ENCODE measurements at places on chromosomes 11 and 22. TPM values are rescaled to one million over a fixed set of nuclear protein-coding genes. Genes with fewer than 3 reads are reported as not detected.
A peak's percentile ranks its signal among the peaks of the same experiment; 100 is the strongest.

- DNase-seq: no peak
Measured at GRCh38 chr22:42808521-42808920, 48.6 kb downstream of the ARFGAP3 start.

Gene CLP1
- total RNA-seq: 19.2 TPM

DNA sequence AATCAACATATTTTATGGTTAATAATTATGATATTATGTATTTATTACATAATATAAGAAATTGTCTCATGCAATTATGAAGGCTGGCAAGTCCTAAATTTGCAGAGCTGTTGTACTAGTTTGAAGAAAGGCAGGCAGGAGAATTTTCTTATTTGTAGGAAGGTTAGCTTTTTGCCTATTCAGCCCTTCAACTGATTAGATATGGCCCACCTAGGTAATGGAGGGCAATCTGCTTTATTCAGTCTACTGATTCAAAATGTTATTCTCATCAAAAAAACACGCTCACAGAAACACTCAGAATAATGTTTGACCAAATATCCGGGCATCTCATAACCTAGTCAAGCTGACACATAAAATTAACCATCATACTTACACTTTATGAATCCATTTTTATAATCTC is 589.0 kb downstream of the NELL1 start:
- DNase-seq: no peak

- DNase-seq: peak; percentile 57
Measured at GRCh38 chr11:60924110-60924905, at the start of gene TMEM132A. TMEM132A (plus strand) TSS chr11:60924460; CDS start chr11:60924634, 174 bp downstream.

- peak; percentile 50 for DNase-seq
Measured at GRCh38 chr11:3177931-3178330, 12.8 kb upstream of the OSBPL5 start.

DNA sequence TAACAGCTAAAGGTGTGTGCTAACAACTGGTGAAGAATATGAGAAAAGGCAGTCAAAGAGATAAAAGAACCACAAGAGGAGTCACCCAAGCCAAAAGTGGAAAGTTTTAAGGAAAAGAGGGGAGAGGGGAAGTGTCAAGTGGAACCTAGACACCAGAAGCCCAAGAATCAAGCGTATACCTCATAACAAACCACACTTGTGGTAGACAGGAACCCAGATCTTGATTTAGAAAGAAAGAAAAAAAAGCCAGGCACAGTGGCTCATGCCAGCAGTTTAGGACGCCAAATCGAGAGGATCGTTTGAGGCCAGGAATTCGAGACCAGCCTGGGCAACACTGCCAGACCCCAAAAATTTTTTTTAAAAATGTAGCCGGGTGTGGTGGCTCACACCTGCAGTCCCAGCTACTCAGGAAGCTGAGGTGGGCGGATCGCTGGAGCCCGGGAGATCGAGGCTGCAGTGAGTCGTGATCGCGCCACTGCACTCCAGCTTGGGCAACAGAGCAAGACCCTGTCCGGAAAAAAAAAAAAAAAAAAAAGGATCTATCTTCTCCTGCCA is 877 bp downstream of the SLC25A17 start:
- no peak for DNase-seq

DNA sequence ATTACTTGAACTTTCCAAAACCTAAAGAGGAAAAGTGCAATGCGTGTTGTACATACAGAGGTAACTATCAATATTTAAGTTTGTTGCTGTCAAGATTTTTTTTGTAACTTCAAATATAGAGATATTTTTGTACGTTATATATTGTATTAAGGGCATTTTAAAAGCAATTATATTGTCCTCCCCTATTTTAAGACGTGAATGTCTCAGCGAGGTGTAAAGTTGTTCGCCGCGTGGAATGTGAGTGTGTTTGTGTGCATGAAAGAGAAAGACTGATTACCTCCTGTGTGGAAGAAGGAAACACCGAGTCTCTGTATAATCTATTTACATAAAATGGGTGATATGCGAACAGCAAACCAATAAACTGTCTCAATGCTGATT is 2.1 kb downstream of the ADM start:
- DNase-seq: no peak

DNA sequence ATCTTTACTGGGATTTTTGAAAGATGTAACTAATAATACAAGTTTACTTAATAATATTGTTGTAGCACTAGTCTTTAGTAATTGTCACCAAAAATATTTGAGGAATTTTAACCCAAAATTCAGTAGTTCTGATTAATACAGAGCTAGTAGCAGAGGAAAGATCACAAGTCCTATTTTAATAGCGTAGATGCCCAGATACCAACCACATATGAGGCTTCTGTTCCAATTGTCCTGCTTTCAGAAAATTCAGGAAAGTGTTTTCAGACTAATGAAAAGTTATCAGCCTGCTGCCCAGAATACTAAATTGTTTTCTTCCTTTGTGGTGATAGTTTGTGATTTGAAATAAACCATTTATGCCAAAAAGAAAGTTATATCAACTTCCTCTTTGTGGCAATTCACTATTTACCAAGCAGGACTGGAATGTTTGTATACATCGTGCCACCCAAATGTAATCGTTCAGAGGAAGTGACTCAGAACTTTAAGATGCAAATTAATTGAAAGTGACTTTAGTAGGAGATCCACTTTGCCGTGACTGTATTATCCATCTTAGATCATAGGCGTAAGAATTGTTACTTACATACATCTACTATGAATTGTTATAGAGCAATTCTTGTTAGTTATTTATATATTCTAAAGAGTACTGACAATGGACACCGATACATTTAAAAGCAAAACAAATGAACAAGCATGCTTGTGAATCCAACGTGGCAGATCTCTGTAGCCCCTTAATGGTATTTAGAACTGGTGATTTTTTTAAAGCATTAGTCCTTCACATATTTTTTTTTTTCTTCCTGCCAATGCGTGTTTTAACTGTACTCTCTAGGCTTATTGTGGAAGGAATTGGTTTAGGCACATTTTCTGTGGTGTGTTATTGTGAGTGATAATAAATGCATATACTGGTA is 231.0 kb downstream of the DDX10 start:
- peak; percentile 42 for DNase-seq

Gene HEPACAM
- not detected for total RNA-seq

GRCh38 chr11:10973416-10973815 is 115.6 kb upstream of the ZBED5 start:
- no peak for DNase-seq

- no peak for DNase-seq
Measured at GRCh38 chr11:108916935-108917334, 252.1 kb downstream of the DDX10 start.

Gene CDC42EP1
- total RNA-seq: 30.7 TPM

DNA sequence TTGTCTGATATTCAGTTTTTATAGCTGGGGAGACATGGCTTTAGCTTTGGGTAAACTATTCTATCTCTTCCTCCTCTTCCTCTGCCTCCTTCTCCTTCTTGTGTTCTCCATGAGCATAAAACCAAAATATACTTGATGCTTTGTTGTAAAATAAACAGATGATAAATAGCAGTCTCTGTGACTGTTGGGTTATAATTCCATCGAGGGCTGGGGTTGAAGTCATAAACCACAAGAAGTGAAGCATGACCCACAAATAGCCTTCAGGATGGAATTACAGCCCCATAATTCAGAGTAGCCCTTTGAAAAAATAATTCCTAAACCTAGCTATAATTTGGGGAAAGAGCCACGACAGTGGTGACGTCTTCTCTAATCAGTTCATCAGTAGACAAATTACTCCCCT is 177.7 kb downstream of the SNX19 start:
- DNase-seq: no peak

Gene TMPRSS13
- total RNA-seq: 1.1 TPM

DNA sequence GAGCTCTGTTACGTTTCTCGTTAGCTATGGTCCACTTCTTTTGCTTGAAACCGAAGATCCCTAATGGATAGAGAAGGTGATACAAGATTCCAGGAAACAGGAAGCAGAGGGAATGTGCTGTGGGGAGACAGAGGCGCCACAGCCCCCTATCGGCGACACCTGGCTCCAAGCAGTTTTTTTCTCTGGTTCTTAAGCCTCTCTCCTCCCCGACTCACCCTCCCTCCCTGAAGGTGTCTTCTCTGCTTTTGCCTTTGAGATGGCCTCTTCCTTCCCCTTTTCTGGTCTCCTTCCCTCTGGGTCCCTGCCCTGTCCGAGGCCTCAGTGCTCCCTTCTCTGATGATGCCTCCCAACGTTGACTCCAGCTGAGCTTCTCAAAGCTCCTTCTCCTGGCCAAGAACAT is 14.2 kb upstream of the APOBEC3A start:
- peak; percentile 14 for DNase-seq

Gene FOLH1
- 7.0 TPM for total RNA-seq

Gene HSPA8
- 5,709 TPM for total RNA-seq

Gene OR5T3
- total RNA-seq: not detected

DNA sequence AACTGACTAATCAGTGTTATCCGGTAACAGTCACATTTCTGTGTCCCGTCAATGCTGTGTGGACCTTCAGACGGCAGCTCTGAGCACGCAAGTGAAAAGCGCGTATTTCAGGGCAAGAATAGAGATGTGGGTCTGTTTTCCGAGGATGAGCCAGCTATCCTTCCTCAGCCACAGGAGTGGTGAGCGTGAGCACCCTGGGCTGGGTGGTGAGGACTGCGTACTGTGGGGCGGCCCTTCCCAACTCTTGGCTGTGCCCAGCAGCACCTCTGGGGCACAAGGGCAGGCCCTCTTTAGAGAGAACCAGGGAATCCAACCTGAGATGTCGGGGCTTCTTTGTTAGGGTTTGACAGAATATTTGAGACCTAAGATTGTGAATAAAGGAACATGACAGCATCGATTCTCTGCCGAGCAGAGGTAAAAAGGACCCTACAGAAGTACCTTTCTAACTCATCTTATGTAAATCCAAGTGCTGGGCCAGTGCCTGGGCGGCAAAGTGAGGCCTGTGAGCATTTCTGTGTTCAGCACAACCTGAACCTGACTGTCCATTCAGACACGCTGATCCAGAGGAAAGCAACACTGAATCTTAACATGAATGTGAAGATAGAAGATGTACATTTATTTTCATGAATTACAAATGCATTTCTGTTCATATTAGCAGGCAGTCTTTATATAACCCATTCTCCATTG is 26.5 kb upstream of the YPEL1 start:
- DNase-seq: no peak

GRCh38 chr11:68976563-68976962 is 4.2 kb downstream of the MRGPRD start:
- no peak for DNase-seq

DNA sequence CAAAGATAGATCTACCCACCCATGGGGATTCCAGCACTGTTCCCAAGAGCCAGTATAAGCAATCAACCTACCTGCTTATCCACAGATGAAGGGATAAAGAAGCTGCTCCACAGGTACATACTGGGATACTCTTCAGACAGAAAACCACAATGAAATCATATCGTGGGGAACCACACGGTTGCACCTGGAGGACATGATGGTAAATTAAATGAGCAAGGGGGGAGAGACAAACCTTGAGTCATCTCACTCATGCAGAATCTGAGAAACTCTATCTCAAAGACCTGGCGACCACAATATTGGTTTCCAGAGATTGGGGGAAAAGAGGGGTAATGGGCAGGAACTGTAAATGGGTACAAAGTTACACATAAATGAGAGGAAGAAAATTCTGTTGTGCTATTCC is 14.5 kb downstream of the RGL4 start:
- no peak for DNase-seq

DNA sequence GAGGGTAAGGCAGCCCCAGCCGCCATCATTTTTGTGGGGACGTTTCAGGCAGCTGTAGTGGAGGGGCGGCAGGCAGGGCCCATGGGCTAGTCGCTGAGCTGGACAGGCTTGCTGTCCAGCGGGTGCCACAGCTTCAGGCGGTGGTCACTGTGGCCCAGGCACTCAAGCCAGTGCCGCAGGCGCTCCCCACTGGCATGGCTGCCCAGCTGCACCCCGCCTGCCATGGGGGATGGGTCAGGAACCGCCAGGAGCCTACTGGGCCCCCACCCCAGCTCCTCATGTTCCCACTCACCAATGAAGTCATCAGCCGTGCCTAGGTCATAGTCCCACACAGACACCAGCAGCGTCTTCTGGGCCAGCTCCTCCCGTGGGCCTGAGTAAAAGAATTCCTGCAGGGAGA is 6.0 kb downstream of the NDUFV1 start:
- no peak for DNase-seq

GRCh38 chr22:39556970-39557841 is 13.3 kb upstream of the CACNA1I start:
- DNase-seq: peak; percentile 33

GRCh38 chr11:95589893-95590612 is 199.5 kb downstream of the FAM76B start:
- no peak for DNase-seq

Gene DLG2
- total RNA-seq: not detected

GRCh38 chr11:10875430-10876021 is 17.7 kb upstream of the ZBED5 start:
- no peak for DNase-seq

Gene KRTAP5-9
- not detected for total RNA-seq

Gene IGLL1
- total RNA-seq: not detected

Gene ZFTA
- 7.3 TPM for total RNA-seq

GRCh38 chr22:38316364-38317121 is 690 bp downstream of the CSNK1E start:
- peak; percentile 48 for DNase-seq

DNA sequence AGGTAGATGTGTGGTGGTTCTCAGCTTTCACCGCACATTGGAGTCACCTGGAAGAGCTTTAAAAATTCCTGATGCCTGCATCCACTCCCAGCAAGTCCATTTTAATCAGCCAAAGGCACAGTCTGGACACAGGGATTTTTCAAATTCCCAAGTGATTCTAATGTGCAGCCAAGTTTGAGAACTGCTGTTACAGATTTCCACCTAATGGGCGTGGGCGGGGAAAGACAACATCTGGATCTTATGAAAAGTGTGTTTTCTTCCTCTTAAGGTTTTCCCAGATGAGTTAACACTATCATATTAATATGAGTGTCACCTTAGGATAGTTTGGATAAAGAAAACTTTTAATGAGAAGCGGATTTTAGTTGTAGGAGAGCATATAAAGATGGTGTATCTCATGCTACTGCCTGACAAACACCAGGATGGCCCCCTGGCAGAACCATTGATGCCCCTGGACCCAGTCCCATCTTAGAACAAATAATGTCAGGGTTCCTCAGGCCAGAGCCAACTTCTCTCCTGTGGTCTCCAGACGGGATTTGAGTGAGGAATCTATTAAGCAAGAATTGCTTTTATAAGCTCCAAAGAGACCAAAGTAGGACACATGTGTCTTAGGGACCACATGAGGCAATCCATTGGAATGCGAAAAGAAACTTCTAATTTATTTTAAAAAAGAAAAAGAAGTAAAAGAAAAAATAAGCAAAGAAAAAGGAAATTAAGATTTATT is 31.9 kb downstream of the POU2AF1 start:
- DNase-seq: no peak

- no peak for DNase-seq
Measured at GRCh38 chr11:72001834-72002591, 3.3 kb downstream of the IL18BP start.
